ENCODE measurements at places on chromosomes 13 and 19. TPM values are rescaled to one million over a fixed set of nuclear protein-coding genes. Genes with fewer than 3 reads are reported as not detected.

Gene ZNF529
- 9.4 TPM for total RNA-seq

Gene NPHS1
- total RNA-seq = not detected

Gene ATXN8OS
- not detected for total RNA-seq

Gene PINLYP
- 11.0 TPM for total RNA-seq

Gene SOHLH2
- under 0.01 TPM for total RNA-seq

Gene SWSAP1
- total RNA-seq = 1.8 TPM

All from placental epithelial cell (primary cell).